LNCaP clone FGC (cell line): ENCODE measurements at places on chromosomes 2 and 18.

DNA sequence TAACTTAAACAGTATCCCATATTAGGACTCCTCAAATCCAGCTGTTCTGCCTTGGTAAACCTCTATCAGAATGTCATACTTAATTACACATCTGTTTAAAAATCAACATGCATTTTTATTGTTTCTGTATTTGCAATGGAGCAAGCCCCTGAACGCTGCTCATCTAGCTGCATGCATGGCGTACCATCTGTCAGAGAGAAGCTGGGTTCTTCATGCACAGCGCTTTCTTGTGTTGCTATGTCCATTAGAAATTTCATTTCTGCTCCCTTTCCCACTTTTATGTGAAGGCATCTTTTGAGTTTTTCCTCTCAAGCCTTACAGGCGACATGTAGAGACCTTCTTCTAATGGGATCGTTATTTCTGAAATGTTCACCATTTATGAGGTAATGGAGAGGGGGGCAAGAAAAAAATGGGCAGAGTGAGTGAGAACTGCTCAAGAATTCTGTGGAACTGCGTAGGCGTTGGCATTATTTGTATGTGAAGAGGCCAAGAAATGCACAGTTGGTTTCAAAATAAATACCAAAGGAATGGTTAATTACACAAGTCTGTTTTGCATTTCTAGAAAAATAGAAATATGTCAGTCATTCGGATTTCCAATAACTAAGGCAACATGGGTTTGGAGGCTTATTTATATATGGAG is 31.6 kb downstream of the INSIG2 start:
- no peak for DNase-seq

- DNase-seq, result no peak
These were observed 11.7 kb upstream of the C18orf63 start for GRCh38 chr18:74303936-74304335.

- no peak for DNase-seq
These were observed 163.5 kb upstream of the CXCR4 start for GRCh38 chr2:136281281-136282114.

- DNase-seq, result no peak
These were observed 183.3 kb downstream of the TXNL1 start for GRCh38 chr18:56455141-56455540.

DNA sequence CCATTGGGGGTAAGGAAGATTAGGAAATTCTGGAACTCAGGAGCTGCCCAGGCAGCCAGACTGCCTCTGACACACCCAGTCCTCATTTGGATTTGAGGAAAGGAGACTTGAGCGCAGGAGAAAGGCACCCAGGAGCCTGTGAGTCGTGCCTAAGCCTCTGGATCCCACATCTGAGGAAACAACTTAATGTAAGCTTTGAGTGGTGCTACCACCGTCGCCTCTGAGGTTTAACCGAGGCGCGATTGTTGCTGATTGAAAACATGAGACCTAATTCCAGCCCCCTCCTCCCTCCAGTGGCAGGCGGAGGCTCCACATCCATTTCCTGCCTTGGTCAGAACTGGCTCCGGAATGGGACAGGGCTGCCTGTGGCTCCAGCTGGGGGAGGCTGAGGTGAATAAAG is 176.7 kb upstream of the PKDCC start:
- DNase-seq, result no peak

- DNase-seq, result no peak
These were observed 518.2 kb upstream of the ZEB2 start for GRCh38 chr2:145038041-145038525.
